ENCODE measurements at places on chromosomes 6 and 20. TPM values are rescaled to one million over a fixed set of nuclear protein-coding genes. Genes with fewer than 3 reads are reported as not detected.

- no peak for DNase-seq
Measured at GRCh38 chr6:111367393-111368088, 115.5 kb downstream of the REV3L start.

PSORS1C1 gene
- 1.9 TPM for total RNA-seq

FIG4 gene
- total RNA-seq = 8.2 TPM

GRCh38 chr6:11748591-11749210, 29.9 kb downstream of the ADTRP start:
- DNase-seq = no peak

DNA sequence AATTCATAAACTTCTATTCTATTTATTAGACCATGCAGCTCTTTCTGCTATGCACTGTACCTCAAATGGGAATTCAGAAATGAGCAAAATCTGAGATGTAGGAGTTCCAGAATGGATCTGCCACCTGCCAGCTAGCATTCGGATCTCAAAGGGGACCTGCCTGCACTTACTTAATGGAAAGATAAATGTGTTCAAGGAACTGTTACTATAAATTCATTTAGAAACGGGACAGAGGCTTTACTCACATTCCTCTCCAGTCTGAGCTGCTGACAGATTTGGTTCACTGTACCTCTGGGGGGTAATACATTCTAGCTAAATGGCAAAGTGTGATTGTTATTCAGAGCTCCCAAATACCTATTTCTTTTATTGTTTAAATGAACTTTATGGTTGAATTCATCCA, 384.1 kb downstream of the GRIK2 start:
- DNase-seq = no peak

DNA sequence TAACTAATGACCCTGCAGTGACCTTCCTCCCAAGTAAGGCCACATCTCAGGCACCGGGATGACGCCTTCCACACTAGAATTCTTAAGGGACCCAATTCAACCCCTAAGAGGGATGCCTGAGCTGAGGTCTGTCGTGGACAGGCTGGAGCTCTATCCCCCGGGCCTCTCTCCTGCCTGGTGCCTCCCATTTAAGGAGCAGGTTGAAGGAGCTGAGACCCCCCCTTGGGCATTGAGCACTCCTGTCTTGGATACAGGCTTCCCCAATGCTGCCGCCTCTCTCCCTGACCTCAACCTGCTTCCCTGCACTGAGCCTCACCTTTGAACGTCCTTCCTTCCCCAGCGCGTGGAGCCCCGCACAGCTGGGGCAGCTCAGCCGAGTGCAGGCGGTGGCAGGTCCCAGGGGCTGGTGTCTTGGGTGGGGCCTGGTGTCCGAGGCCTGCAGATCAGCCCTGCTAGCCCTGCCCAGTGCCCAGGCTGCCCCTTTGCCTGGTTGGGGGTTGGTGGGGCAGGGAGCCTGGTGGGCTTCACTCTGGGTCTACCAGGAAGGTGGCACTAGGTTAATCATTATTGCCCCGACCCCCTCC, 19.9 kb upstream of the BHLHE23 start:
- peak; percentile 13 for DNase-seq

GRCh38 chr20:59933296-59933848, at the start of gene SYCP2:
TSS of gene SYCP2 (minus strand) at chr20:59933637. CDS start at chr20:59922413, 11,224 bp downstream.
- peak; percentile 70 for DNase-seq

- DNase-seq = no peak
Measured at GRCh38 chr6:17423026-17423425, 29.6 kb downstream of the CAP2 start.

GRCh38 chr6:22921828-22922227, 352.5 kb downstream of the HDGFL1 start:
- DNase-seq = no peak

TGM3 gene
- total RNA-seq = not detected

- no peak for DNase-seq
Measured at GRCh38 chr6:73107016-73107415, 118.3 kb downstream of the KHDC1L start.

GRCh38 chr6:13718123-13718458, 6.5 kb upstream of the RANBP9 start:
- no peak for DNase-seq

GRCh38 chr20:53879048-53879684, 191.2 kb downstream of the BCAS1 start:
- no peak for DNase-seq

DNA sequence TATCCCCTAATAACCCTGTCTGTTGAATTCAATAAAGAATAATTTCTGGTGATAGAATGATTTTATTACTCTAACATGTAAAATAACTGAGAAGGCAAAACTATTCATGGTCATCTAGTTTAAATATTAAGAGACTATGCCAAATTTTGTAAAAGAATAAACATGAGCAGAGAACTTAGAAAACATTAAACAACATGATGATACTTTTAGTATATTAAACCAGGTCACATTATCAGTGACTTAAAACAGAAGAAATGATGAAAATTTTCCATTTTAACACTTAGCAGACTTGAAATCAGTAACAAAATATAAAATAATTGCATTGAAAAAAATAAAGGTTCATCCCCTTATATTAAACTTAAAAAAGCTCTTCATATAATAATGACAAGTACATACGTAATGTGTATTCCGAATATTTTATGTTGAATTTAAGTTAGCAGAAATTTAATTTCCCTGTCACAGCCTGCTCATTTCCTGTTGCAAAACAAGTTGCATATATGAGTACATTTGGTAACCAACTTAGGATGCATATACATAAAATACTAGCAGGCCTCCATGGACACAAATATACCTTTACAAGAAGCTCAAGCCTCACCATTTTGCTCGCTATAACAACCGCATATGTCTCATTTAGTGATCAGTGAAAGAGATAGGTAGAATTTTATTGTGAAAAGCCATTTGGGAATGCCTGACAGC, 40.6 kb downstream of the DTNBP1 start:
- no peak for DNase-seq

GRCh38 chr20:59461526-59461925, 142.8 kb upstream of the PHACTR3 start:
- DNase-seq = no peak

ULBP3 gene
- total RNA-seq = 0.60 TPM

SLC22A1 gene
- 0.38 TPM for total RNA-seq

GRCh38 chr6:169271158-169271876, 17.7 kb upstream of the THBS2 start:
- DNase-seq = no peak

DNA sequence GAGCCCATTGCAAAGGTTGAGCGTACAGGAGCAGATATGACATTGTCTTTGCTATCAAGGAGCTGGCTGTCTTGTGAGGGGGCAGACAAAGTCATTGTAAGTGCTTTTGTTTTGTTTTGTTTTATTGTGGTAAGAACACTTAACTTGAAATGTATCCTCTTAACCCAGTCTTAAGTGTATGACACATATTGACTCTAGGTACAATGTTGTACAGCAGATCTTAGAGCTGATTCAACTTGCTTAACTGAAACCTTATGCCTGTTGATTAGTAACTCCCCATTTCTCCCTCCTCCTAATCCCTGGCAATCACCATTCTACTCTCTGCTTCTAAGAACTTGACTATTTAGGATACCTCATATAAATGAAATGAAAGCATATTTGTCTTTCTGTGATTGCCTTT, 429.0 kb downstream of the BMP2 start:
- DNase-seq = no peak

OTOR gene
- not detected for total RNA-seq

- DNase-seq = no peak
Measured at GRCh38 chr6:55963301-55963700, 87.9 kb upstream of the BMP5 start.

Measured in left cardiac atrium (tissue), 4 donors.